Caudate nucleus (tissue), 63 donors: ENCODE measurements at places on chromosomes 7 and 10.
A peak's percentile ranks its signal among the peaks of the same experiment; 100 is the strongest.

DNA sequence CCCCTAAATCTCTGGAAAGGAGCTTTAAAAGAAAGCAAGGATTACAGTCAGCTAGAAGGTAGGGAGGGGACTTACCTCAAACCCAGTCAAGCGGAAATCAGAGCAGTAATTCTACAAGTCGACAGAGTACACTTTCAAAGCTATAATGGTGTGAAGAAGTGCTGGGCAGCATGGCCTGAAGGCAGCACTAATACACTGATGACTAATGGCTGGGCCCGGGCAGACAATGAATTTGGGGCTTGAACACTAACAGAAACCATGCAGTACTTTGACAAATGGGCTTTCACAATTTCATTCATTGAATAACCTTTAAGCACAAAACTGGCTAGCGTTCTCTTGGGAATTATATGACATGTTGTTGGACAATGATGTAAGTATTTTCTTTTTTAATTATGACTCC lies 4.7 kb downstream of the GLI3 start:
- DNase-seq, result no peak

DNA sequence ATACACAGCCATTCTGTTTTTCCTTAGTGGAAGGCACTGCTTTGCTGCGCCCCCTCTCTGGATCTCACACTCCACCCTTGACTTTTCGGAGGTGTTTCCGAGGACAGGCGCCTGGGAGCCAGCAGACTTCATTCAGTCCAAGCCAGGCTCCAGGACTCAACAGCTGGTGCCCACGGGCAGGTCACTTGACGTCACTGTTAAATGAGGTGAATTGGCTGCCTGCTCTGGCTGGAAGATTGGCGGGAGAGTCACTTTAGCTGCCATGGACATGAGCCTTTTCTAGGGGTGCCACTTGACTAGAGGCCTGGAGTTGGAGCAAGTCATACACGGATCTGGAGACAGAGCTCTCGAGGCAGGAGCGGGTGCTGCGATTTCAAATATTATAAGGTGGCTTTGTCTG lies 3.2 kb downstream of the HTRA1 start:
- no peak for DNase-seq

- no peak for DNase-seq
These were observed 27.8 kb downstream of the CHST15 start for GRCh38 chr10:124065382-124066125.

DNA sequence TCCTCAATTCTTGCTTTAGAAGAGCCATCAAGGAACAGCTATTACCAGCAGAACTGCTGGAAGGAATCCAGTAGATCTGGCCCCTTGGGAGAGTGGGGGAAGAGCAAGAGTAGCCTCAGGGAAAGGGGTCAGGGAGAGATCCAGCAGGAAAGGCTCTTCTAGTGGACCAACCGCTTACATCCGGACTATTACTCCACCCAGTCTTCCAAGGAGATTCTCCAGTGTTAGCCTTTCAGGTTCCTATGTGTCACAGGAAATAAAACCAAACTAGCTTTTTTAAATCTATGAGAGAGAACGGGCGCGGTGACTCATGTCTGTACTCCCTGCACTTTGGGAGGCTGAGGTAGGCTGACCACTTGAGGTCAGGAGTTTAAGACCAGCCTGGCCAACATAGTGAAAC lies 34.3 kb downstream of the TET1 start:
- no peak for DNase-seq

DNA sequence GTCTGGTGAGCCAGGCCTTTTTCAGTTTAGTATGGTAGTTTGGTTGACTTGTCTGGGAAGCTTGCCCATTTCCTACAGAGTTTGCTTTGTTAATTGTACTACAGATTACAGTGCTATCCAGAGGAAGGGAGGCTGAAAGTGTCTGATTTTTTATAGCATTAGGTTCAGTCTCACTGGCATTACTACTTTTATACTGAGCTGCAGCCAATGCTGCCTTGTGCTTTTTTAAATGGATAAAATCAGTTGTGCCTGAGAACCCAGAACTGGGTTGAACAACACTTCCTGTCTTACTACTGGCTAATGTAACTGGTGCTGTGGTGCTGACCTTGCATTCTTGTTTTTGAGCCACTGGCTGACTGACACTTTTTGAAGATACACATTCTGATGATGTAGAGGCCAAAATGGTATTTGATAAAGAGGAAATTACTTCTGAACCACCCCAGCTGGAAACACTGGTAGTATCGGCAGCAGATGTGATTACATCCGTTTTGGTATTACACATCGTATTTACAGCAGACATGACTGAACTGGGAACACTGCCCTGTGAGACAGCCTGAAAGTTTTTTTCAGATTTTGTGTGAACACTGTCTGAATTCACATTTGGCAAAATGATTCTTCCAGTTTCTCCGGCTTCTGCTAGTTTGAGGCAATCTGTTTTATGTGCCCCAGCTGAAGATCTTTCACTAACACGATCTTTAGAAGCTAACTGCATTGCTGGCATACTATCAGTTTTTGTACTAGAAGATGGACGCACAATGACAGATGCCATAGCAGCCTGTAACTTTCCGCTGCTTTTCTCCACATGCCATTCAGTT lies 74.1 kb downstream of the NRBF2 start:
- peak; percentile 10 for DNase-seq

DNA sequence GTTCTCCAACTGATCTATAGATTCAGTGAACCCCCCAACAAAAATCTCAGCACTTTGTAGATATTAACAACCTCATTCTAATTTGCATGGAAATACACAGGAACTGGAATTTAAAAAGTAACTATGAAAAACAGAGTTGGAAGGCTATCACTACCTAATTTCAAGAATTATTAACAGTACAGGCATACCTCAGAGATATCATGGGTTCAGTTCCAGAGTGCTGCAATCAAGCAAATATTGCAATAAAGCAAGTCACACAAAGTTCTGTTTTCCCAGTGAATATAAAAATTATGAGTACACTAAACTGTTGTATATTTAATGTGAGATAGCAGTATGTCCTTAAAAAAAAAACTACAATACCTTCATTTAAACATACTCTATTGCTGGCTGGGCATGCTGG lies 78.5 kb downstream of the LARP4B start:
- DNase-seq, result no peak

DNA sequence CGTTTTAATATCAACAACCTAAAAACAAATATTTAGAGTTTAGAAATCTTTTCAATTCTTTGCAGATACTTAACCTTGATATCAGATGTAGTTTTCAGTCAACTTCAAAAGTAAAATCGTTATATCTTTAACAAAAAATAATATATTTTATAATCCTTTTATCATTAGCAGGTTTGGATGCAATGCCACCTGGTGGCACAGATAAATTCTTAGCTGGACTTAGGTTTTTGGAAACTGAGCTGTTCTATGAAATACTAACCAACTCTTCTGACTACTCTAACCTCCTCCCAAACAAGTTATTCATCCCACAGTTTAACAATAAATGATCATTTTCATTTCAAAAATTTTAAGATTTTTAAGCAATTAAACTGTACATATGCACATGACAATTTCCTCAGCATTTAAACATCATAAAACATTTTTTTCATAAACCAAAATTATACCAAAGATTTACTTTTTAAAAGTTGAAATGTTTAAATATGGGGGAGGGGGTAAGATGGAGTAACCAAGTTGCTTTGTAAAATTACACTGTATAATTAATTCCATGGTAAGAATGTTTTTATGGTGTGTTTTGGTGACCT lies 56.9 kb downstream of the HIBADH start:
- DNase-seq, result no peak

DNA sequence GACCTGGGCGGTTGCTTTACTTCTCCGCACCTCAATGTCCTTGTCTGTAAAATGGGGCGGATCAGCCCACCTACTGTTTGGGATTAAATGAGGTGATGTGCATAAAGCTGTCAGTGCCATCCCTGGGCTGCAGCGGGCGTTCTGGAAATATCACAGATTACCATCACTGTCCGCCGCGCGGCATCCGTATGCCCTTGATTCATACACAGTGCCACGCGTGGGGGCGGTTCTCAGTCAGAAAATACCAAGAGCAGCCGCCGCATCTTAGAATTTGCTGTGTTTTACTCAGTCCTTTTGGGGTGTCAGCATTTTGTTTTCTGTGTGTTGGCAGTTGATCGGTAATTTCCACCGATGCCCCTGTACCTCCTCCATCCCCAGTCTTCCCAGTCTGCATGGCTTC lies 338.8 kb downstream of the DPP6 start:
- DNase-seq, result peak; percentile 82

- DNase-seq, result no peak
These were observed 2.0 kb upstream of the ZNF398 start for GRCh38 chr7:149145031-149145845.

DNA sequence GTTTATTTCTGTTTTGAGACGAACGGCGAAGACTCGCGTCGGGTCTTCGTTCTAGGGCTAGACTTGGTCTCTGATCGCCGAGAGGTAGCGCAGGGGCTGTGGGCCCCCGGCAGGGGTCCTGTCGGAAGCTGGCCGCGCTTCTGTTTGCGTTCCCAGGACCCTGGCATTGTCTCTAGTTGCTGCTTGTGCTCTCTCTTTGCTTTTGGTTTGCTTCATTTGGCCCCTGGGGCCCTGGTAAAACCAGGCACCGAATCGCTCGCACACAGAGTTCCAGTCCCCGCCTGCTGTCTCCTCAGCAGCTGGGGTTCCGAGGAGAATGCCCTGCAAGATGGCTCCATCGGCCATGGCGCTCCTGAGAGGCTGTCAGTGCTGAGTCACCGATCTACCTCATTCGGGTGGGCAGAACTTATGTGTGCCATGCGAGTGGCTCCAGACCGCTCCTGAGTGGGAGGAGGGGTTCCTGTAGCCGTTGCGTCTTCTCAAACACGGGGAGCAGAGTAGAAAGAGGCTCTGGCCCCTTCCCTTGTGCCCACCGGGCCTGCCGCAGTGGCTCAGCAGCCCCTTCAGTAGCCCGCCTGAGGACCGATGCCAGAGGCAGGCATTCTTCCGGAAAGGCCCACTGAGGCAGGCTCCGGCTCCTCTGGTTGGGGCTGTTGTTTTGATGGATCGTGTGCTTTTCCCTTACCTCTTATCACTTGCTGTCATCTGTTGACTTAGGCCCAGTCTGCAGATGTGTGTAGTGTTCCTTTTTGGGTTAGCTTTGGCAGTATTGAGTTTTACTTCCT lies 826 bp downstream of the CHPF2 start:
- peak; percentile 66 for DNase-seq

DNA sequence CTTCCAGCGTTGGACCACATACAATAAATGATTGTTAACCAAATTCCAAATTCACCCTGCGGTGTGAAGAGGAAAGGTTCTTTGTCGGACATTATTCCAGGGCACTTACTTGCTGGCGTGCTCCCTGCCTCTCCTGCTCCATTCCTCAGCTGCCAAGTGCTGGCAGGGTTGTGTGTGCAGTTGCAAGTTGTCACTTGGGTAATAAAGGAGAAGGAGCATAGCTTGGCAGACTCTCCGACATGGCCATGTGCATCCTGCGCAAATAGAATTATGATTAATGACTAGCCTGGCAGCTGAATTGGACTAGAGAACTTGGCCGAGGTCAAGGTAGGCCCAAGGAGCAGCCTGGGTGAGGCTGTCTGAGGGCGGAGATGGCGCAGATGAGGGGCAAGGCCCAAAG lies 92.3 kb upstream of the ELMO1 start:
- DNase-seq, result peak; percentile 9

DNA sequence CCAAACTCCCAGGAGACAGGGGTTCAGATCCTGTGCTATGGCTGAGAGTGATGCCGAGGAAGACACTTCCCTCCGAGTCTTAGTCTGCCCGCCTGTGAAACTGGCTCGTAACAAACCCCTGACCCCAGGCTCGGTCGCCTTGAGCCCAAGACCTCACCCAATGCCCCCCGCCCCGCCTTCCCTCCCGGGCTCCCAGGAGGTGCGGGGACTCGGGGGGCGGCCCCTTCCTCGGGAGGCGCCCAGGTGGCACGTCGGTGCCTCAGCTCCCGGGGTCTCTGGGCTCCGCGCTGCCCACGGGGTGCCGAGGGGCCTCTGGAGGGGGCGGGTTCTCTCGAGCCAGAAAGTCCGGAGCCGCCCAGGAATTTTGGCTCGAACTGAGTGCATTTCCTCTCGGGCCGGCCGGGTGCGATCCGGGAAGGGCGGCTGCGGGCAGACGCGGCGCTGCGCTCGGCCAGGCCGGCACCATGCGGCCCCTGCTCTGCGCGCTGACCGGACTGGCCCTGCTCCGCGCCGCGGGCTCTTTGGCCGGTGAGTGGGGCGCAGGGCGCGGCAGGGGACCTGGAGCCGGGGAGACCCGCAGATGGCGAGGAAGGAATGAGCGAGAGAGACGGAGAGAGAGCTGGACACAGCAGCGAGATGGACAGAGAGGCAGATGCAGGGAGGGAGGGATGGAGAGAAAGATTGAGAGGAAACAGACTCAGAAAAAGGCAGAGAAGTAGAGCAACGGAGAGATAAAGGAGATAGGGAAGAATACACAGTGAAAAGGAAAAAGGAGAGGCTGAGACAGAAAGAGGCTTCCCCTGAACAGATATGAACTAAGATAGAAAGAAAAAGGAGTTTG lies at the start of gene PLAC9:
Gene PLAC9 (plus strand): TSS at position 432 of the 841 bp plus-strand sequence. CDS start 33 bp downstream, at position 465.
- DNase-seq, result no peak

DNA sequence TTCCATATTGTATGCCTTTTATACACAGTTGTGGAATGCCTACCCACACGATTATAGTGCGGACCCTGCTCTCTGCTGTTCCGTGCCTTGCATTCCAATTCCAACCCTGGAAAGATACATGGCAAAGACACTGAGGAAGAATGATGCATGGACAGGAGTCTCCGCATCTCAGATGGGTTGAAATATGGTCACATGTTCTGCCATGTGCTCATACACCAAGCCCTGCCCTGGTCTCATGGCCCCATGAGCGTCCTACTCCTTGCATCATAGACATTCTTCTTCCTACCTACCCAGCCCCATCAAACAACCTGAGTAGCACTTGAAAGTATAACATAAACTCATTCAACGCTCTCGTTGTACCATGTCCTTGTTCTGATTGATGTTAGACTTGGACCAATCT lies 6.3 kb downstream of the SLC39A12 start:
- DNase-seq, result no peak

GRCh38 chr10:52621635-52622079 lies 150.9 kb downstream of the MBL2 start:
- DNase-seq, result no peak

DNA sequence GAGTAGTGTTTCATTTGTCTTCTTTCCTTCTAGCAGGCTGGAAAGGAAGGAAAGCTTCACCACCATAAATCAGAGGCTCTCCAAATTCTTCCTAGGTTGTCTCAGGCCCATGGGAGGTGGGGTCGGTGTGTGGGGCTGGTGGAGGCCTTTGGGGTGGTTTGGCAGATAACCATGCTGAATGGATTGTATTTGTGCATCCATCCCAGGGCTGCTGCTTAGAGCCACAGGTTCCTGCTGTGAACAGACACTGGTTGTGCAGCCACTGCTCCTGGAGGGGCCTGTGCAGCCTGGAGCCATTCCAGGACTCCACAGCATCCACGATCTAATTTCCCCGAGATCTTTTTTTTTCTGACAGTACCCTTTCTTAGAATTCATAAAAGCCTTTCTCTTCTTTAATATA lies 741.8 kb downstream of the SUGCT start:
- no peak for DNase-seq

DNA sequence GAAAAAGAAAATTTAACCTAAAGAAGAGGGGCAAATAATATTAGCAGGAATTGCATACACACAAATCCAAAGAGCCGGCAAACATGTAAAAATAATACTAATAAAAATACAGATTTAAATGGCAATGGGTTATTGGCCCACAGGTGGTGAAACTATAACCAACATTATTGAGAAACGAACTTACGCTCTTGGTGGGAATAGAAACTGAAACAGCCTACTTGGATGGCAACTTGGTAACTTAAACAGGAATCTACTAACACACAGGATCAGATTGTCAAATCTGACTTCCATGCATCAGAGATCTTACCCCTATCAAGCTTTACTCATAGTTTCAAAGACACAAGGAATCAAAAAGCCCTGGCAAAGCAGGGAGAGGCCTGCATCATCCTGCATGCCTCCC lies 66.5 kb downstream of the ANLN start:
- no peak for DNase-seq
